ENCODE measurements at places on chromosomes 13 and 19.

DNA sequence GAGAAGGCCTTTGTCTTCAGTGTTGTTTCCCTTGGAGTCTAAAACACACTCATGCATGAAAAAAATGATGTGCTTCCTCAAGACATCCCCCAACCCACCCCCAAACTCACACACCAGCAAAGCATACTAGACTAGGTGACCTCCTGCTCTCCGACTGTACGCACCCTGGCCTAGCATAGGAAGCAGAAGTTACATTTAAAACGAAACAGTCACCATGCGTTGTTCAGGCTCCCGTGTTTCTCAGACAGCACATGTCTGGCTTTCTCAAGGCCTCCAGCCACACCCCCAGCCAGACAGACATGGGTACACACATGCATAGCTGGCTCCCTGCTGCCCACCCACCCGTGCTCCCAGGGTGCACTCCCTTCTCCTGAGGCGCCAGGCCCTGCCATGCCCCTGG is 28.7 kb upstream of the C1QTNF9 start:
- no peak for DNase-seq

DNA sequence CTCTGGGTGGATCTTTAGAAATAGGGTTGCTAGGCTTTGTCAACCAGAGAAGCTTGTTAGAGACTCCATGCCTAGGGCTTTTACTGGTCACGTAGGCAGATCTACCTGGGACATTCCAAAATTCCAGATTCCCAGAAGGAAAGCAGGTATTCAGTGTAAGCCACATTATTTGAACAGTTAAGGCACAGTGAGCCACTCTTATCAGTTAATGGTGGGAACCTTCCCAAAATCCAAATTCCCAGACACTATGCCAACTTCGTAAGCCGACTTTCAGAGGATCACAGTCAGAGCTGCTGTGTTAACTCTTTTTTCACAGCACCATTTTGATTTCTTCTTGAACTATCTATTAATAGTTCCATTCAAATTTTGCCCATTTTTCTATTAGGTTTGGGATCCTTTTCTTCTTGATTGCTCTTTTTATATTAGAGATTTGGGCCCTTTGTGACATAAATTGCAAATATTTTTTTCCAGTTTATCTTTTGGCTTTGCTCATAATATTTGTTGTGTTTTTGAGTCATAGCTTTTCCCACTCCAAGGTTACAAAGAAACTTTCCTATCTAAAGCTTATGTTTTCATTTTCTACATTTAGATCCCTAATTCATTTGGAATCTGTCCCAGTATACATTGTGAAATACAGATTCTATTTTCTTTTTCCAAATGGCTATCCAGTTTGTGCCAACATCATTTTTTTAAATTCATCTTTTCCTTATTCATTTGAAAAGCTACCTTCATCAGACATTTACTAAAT is 77.3 kb downstream of the DHRS12 start:
- DNase-seq, result no peak

DNA sequence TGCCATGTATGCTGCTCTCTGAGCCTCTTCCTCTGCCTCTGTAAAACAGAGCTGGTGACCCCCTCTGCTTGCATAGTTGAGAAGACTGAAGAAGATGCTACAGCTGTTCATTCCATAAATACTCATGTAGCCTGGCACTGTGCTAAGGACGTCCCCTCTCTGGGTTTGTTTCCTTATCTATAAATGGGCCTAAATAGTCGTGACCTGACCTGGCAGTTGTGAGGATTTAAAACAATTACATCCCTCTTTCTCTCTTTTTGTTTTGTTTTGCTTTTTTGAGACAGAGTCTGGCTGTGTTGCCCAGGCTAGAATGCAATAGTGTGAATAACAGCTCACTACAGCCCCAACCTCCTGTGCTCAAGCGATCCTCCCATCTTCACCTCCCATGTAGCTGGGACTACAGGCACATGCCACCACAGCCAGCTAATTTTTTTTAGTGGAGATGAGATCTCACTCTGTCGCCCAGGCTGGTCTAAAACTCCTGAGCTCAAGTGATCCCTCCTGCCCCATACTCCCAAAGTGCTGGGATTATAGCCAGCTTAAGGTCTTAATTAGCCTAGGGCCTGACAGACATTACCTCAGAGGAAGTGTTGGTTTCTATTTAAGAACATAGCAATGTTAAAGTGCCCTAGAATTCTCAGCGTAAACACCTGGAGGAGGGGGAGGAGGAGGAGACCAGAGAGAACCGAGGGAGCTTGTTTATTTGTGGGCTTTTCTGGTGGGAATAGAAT is 4.6 kb downstream of the WDR62 start:
- DNase-seq, result no peak

GRCh38 chr19:49418511-49418910 is 4.7 kb downstream of the PTH2 start:
- no peak for DNase-seq

All from stimulated activated CD8-positive, alpha-beta memory T cell treated with anti-CD3 and anti-CD28 coated beads, Interleukin-15, amount 100 ng/mL, for 48 hours (primary cell).